Adrenal gland (tissue), 19 donors: ENCODE measurements at places on chromosomes 1 and 21.

DNA sequence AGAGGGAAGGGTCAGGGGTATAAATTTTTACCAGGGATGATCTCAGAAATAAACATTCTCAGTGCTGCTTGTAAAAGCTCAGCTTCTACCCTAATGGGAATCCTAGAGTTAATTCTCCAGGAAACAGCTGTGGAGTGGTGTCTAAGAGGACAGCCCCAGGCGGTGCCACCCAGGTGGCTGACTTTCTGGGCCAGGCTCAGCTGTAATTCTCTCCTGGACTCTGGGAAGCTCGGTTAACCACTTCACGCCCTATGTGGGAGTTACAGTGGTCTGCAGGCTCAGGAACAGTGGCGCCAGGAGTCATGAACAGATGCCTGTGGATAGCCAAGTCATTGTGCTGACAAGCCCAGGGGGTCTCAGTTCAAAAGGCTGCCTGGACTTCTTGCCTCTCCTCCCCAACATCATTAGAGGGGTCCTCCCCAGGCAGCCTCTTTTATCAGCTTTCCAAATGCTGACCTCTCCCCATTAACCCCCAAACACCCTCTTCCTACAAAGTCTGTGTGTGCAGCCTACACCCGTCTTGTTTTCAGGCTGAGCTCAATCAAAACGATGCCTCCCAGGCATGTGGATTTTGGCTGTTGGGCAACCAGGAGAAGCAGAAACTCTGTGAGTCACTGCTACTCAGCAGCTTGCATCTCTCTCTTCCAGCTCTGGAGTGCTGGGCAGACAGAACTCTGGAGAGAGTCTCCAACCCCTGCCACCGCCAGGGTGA is 1.2 kb downstream of the HHIPL2 start:
- H3K27me3 ChIP-seq, result no peaks in the 10 kb centered on the region
- H3K27ac ChIP-seq, result no peak overlapping the region
- H3K4me1 ChIP-seq, result no peaks in the 10 kb centered on the region
- H3K4me3 ChIP-seq, result no peak overlapping the region

DNA sequence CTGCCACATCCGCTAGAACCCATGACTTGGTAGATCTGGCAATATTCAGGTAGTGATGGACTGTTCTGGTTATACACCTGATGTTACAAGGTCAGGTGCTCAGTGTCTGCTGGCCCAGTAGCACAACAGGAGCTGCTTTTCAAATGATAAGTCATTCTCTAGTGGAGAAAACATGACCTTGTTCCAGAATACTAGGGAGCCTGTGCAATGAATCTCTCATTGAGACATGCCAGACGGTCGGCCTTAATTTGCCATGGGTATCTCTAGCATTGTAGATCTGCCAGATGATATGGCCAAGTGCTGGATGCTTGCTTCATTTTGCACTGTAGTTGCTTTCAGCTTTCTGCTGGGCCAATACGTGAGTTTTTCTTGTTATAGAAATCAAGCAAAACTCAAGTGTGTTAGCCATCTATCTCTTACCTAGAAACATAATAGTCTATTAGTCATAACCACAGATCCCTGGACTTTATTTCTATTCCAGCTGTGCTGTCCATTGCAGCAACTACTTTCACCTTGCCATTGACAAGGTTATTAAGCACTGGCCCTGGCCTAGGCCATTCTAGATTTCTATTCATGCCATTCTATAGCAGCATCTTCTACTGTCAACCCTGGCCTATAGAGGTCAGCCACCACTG is 13.9 kb upstream of the CENPF start:
- no peaks in the 10 kb centered on the region for H3K4me1 ChIP-seq
- no peaks in the 10 kb centered on the region for H3K36me3 ChIP-seq
- no peaks in the 10 kb centered on the region for H3K27me3 ChIP-seq
- no peak for DNase-seq

GRCh38 chr1:209428241-209428921 is 155.1 kb upstream of the CAMK1G start:
- no peaks in the 10 kb centered on the region for H3K4me1 ChIP-seq
- H3K4me3 ChIP-seq, result no peak overlapping the region
- H3K36me3 ChIP-seq, result no peaks in the 10 kb centered on the region
- no peak overlapping the region for H3K27ac ChIP-seq
- no peaks in the 10 kb centered on the region for H3K27me3 ChIP-seq

- H3K4me1 ChIP-seq, result peaks cover 17% of the 10 kb centered on the region
- peak; percentile 77 for DNase-seq
- H3K4me3 ChIP-seq, result peak within 1 kb of the TSS; percentile 62
- no peaks in the 10 kb centered on the region for H3K36me3 ChIP-seq
- peak within 1 kb of the TSS; percentile 93 for H3K27ac ChIP-seq
Observed at GRCh38 chr1:93681101-93681988, at the start of gene BCAR3. Gene BCAR3, minus strand, starts transcription at chr1:93681837. Its CDS starts 6,907 bp downstream, at chr1:93674930.

GRCh38 chr1:29415861-29416260 is 179.5 kb downstream of the PTPRU start:
- no peaks in the 10 kb centered on the region for H3K4me1 ChIP-seq
- no peak overlapping the region for H3K4me3 ChIP-seq
- no peak overlapping the region for H3K27ac ChIP-seq
- no peaks in the 10 kb centered on the region for H3K36me3 ChIP-seq
- H3K27me3 ChIP-seq, result no peaks in the 10 kb centered on the region

- H3K4me3 ChIP-seq, result no peak overlapping the region
- no peaks in the 10 kb centered on the region for H3K36me3 ChIP-seq
- DNase-seq, result no peak
Observed at GRCh38 chr1:59552007-59552406, 255.1 kb downstream of the FGGY start.
